ENCODE measurements at places on chromosomes 2 and 18.

- no peak for DNase-seq
These were observed 29.9 kb upstream of the AGAP1 start for GRCh38 chr2:235463893-235464292.

- DNase-seq = no peak
These were observed 11.5 kb downstream of the ANKRD29 start for GRCh38 chr18:23650968-23651927.

GRCh38 chr18:74595431-74595830 is 2.2 kb upstream of the ZNF407 start:
- DNase-seq = no peak

DNA sequence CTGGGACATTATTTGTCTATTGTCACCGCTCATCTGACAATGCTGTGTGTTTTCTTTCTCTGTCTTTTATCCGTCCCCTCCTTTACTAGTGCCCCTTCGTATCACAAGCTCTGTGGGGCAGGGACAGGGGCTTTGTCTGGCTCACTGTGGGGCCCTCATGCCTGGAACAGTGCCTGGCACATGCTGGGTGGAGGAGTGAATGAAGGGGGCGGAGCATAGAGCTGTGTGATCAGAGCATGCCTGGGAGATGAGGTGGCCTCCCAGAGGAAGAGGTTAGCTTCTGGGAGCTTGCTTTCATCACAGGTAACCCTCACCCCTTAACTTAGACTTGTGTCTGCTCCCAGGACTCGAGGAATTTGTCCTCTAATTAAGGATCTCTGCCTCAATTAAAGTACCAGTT is 16.4 kb downstream of the MTCL1 start:
- no peak for DNase-seq

GRCh38 chr2:99279969-99280695 is 20.9 kb downstream of the LYG1 start:
- DNase-seq = no peak
